Heart left ventricle (tissue), 16 donors: ENCODE measurements at places on chromosomes 12 and 14.

GRCh38 chr14:105864116-105864515, 337.7 kb downstream of the TMEM121 start:
- peak; percentile 27 for DNase-seq

DNA sequence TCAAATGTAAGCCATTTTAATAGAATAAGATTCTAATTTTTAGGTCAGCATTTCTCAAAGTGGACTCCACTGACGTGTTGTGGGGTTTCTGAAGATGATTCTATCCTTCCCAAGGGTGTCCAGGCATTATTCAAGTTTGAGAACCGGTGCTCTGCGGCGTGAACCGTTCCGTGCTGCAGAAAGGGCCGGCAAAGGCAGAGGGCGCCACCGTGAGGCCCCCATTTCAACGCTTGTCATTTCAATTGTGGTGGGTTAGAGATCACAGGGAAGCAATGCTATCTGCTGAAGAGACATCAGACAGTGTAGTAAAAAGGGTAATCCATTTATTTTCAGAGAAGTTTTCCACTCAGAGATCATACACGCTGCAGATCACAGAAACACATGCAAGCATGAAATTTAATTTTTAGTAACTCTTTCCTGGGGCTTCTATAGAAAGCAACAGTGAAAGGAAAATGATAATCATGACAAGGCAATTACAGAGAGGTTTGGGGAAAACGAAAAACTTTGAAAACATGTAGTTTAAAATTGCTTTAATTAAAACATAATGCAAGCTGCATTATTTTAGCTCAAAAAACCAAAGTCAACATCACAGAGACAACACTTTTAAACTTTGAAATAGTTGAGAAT, 201.7 kb downstream of the EXOC5 start:
- DNase-seq: no peak

DNA sequence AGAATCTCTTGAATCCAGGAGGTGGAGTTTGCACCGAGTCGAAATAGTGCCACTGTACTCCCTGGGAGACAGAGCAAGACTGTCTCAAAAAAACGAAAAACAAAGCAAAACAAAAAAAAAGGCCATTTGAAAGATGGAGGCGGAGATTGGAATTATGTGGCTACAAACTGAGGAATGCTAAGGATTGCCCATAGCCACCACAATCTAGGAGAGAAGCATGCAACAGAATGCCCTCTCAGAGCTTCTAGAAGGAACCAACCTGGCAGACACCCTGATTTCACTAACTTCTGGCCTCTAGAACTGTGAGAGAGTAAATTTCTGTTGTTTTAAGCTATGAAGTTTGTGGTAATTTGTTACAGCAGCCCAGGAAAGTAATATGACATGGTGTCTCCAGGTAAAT, 50.1 kb upstream of the LIMA1 start:
- no peak for DNase-seq

- DNase-seq: no peak
Measured at GRCh38 chr12:93136253-93137055, 207.4 kb upstream of the EEA1 start.

- DNase-seq: no peak
Measured at GRCh38 chr14:92832137-92832700, 38.1 kb downstream of the GOLGA5 start.

GRCh38 chr12:23564451-23565152, 384.9 kb downstream of the SOX5 start:
- no peak for DNase-seq

DNA sequence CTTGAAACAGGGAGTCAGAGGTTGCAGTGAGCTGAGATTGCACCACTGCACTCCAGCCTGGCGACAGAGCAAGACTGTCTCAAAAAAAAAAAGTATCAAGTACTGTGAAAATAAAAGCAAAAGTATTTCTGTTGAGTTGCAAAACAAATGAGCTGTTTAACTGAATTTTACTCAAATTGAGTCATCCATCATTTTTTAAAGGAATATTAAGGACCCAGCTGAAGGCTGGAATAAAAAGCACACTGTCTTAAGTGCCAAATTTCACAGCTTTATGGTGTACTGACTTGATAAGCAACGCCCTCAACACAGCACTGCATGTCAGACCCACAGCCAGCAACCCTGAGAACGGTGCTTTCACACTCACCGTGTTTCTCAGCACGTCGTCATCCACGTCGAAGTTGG, 57.9 kb downstream of the AMN start:
- no peak for DNase-seq

DNA sequence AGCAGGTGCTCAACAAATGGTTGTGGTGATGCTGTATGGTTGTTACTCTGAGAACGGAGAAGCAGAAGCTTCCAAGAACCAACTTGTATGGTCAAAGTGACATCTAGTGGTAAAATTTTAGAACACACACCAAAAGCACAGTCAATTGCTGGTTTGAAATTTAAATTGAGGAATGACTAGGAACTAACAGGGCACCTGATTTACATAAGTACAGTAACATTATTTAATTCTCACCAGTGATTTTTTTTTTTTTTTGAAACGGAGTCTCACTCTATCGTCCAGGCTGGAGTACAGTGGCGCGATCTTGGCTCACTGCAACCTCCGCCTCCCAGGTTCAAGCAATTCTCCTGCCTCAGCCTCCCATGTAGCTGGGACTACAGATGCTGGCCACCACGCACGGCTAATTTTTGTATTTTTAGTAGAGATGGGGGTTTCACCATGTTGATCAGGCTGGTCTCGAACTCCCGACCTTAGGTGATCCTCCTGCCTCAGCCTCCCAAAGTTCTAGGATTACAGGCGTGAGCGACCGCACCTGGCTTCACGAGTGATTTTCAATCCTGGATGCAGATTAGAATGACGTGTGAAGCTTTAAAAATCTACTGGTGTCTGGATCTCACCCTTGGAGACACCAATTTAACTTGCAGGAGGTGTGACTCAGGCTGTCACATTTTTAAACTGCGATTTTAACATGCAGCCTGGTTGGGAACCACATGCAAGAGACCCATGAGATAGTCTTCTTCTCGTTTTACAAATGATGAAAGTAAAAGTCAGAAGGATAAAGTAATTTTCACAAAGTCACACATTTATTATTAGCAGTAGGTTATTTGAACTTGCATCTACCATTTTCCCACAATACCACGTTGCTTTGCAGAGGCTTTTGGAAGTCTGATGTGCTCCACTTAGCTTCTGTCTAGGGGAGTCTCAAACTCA, 14.1 kb upstream of the NUMB start:
- no peak for DNase-seq

DNA sequence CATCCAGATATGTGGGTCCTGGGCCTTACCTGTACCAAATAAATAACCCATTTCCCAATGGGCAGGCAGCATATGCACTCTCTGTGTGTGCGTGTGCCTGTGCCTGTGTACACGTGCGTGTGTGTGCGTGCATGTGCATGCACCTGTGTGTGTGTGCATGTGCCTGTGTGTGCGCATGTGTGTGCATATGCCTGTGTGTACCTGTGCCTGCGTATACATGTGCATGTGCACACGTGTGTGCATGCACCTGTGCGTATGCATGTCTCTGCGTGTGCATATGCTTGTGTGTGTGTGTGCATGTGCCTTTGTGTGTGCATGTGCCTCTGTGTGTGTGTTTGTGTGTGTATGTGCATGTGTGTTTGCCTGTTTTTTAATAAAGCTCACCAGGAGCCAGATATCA, 197.1 kb downstream of the PHETA1 start:
- DNase-seq: no peak

DNA sequence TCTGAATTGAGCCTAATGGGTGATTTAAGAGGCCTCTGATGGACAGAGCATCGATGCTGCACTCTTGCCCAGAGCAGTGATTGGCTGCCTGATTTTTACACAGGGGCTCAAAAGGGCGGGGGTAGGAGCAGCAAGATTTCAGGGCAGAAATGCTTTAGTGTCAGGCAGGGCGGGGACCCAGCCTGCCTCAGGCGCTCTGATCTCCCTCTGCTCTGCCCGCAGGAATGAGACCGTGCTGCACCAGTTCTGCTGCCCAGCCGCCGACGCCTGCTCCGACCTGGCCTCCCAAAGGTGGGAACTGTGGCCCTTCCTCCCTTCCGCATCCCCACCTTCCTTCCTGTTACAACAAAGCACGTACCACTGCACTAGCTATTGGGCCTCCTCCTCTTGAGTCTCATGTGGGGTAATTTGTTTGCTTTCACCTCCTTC, 32.4 kb downstream of the IQSEC3 start:
- no peak for DNase-seq

DNA sequence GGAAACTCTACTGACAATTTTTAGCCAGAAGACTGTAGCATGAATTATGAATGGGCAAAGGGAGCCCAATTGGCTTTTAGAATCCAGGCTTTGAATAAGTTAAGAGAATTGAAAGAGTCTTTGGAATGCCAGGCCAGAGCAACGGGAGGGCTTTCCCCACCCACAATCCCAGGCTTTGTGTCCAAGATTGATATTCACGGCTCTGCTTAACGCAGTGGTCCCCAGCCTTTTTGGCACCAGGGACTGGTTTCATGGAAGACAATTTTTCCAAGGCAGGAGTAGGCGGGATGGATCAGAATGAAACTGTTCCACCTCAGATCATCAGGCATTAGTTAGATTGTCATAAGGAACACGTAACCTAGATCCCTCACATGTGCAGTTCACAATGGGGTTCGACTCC, 79.6 kb downstream of the EPS8 start:
- no peak for DNase-seq
